ENCODE measurements at places on chromosomes 5 and 9.

- no peak for DNase-seq
Observed at GRCh38 chr5:78821536-78822021, 163.5 kb downstream of the ARSB start.

DNA sequence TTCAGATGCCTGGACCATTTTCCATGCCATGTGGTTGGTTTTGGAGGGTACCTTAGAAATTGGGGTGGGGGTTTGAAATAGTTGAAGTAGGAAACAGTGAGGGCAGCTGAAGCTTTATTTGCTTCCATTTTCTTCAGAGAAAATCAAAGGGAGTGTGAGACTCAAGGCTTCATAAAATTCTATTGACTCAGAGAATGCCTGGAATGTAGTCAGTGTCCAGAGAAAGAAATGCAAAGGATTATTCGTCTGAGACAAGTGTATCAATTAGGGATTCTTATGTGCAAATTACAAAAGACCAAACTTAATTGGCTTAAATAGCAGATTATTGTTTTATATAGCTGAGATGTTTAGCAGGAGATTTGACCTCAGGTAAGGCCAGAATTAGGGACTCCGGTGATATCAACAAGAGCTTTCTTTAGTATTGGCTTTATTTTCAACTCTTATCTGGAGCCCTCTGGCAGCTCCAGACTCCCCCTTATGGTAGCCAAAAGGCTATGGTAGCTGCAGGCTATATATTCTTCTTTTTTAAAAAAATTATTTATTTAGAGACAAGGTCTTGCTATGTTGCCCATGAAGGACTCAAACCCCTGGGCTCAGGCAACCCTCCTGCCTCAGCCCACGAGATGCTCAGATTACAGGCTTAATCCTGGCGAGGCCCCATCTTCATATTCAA is 38.9 kb downstream of the PTTG1 start:
- no peak for DNase-seq

DNA sequence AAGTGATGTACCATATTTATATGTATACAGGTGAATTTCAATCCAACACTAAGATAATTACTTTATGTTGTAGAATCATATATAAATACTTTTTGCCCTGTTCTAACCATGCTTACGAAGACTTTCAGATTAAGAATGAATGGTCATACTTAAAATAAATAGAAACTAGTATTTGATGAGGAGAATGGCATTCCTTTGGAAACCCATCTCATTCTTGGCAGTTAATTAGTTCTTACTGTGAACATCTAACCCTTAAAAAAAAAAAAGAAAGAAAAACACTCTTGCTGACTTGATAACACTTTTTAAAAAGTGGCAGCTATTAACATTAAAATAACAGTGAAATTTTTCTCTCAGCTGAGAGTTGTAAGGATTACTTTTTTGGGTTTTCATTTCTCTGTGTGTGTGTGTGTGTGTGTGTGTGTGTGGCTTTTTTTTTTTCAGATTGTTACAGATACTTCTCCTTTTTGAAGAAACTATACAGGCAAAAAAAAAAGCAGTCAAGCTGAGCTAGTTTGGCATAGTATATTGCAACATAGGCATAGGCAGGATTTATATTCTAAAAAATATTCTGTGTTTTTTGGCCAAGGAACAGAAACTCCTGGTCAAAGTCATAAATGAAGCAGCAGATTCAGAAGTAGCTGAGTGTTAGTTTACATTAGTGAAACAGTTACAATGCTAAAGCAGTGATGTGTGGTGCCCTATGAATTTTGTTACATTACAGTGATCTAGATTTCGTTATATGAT is 163.5 kb downstream of the CD180 start:
- DNase-seq = no peak

- no peak for DNase-seq
Observed at GRCh38 chr5:107403228-107403953, 267.3 kb downstream of the EFNA5 start.

DNA sequence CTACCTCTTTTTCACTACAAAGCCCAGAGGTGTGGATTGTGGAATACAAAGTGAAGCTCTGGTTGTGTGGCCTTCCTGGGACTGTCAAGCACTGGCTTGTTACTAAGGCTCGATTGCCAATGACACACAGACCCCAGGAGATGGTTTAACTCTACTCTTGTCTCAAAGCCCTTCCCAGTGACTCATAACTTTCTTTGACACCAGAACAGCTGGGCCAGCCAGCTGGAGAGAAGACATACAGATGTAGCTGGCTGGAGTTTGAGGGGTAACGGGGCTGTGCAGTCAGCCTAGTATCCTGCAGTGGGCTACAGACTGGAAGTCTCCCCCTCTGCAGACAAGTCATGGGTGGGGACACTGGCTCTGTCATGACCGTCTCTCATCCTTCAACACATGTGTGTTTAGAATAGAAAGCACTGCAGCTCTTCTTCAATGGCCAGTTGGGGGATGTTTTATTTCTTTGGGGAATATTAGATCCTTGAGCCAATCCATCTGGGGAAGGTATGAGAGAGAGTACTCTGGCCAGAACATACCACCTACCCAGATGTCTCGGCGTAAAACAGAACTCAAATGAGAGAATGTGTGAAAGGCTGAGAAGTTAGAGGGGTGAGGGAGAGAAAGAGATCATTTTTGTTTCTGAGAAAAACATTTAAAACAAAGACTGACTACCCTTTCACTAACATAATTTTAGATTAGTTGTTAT is 53.3 kb downstream of the SEMA6A start:
- DNase-seq = no peak

DNA sequence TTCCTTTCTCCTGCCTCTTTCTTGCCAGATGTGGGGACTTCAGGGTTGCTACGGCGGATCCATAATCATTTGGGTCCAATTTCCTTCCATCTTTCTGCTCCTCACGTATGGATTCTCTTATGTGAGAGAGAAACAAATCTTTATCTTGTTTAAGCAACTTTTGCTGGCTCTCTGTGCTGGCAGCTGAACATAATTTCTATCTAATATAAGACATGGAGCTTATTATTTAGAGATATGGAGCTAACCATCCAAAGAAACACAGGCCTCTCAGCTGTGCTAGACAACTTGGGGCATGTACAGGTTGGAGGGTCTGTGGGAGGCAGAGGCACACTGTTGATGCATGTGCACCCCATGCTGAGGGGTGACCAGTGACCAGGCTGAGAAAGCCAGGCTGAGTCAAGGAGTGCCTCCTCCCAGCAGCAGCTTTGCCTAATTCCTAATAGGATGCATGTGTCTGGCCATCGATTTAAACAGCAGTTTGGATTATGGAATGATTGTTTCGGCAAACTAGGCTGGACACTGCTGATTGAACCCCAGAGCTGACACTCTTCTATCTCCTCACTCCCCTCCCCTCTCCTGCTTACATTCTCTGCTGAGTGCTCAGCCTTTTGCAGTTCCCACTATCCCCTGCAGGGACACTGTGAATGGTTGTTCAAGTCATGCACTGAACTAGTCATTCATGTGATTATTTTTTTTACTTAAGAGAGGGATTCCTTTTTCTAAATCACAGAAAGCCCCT is 195.8 kb downstream of the ERCC6L2 start:
- no peak for DNase-seq

GRCh38 chr5:117943541-117943940 is 1044.8 kb downstream of the DTWD2 start:
- no peak for DNase-seq

- no peak for DNase-seq
Observed at GRCh38 chr9:104934691-104935500, 6.9 kb upstream of the ABCA1 start.

DNA sequence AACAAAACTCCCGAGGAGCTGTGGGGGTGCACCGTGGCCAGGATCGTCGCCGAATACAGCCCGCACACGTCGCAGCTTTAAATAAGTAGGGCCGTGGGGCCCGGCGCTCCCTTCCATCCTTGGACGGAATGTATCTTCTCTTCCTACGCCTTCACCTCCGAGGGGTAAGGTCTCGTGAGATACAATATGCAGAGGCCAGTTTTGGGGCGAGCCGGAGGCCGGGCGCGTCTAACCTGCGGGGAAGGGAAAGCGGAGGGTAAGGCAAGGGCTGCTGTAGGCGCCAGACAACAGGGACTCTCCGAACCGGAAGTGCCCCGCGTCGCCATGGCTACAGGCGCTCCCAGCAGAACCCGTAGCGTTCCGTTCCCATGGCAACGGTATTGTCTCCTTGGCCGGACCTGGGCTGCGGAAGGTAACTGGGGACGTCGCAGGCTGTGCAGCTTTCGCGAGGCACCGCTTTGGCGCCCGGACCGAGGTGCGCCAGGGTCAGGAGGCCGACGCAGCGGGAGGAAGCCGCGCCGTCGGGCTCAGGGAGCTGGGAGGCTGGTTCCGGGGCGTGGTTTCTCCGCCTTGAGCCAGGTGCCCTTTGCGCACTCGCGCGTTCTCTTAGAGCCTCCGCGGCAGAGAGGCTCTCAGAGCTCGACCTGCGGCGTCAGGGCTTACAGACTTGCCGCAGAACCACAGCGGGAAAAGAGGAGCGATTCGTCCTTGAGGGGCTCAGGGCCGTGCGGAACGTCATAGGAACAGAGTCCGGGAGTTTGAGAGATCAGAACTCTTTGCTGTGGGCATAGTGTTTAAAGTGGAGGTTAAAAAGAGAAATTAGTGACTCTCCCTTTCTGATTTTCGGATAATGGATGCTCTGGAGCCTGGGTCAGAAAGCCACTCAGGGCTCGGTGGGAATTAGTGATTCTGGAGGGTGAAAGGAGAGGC is at the start of gene TTC23L:
TTC23L (plus strand) TSS at position 380 of the 930 bp plus-strand sequence. CDS start 1,508 bp downstream, outside the sequence.
- peak; percentile 83 for DNase-seq
